ENCODE measurements at places on chromosomes 6 and 20.

GRCh38 chr6:106908386-106908840, 66.1 kb downstream of the CD24 start:
- peak; percentile 22 for DNase-seq

GRCh38 chr6:20657274-20657800, 123.1 kb downstream of the CDKAL1 start:
- no peak for DNase-seq

- DNase-seq: no peak
Observed at GRCh38 chr20:36989797-36990196, 38.3 kb upstream of the SAMHD1 start.

DNA sequence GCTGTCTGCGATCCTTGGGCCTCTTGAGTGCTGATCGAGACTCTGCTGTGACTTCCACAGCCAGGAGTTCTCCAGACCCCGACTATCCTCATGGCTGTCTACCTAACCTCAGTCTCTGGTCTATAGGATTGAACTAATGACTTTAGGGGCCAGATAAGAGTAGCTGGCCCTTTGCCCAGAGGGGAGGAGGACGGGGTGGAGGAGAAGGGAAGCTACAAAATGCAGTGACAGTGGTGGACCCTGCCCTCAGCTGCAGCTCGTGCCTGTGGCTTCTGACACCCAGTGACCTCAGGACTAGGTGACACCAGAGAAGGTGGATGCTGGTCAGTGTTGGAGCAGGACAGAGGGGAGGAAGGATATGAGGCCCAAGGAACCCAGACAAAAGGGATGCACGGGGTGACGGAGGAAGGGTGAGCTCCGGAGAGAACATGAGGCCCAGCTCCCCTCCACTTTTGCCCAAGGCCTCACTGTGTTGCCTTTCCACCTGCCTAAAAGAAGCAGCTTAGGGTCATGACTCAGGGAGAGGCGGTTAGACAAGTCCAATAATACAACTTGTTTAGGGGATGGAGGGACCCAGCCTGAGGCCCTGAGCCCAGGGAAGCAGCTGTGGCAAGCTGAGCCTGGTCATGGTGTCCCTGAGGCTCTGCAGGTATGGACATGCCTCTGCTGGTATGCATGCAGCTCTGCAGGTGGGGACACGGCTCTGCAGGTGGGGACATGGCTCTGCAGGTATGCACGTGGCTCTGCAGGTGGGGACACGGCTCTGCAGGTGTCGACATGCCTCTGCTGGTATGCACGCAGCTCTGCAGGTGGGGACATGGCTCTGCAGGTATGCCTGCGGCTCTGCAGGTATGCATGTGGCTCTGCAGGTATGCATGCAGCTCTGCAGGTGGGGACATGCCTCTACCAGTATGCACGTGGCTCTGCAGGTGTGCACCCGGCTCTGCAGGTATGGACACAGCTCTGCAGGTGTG, 67.7 kb downstream of the SYNJ2 start:
- no peak for DNase-seq

- DNase-seq: no peak
Observed at GRCh38 chr6:53433261-53433950, 84.7 kb upstream of the ELOVL5 start.

DNA sequence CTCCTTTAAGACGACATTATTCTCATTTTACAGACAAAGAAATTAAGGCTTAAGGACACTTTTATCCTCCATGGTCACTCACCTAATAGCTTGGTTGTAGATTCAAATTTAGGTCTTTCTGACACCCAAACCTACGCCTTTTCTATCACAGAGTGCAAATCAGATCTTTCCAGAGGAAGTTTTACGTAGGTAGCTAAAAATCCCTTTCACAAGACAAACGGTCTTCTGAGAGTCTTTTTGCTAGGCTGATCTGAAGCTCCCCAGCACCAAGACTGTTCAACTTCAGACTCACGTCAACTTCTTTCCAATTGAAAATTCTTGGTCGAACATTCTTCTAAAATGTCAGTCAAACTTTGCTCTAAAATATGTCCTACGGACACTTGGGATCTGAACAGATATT, 46.5 kb downstream of the BLOC1S5 start:
- DNase-seq: no peak

- no peak for DNase-seq
Observed at GRCh38 chr20:54477191-54477955, 2.0 kb downstream of the DOK5 start.

- no peak for DNase-seq
Observed at GRCh38 chr20:38554986-38555385, 26.0 kb upstream of the ADIG start.
